ENCODE measurements at places on chromosomes 7 and 10. TPM values are rescaled to one million over a fixed set of nuclear protein-coding genes. Genes with fewer than 3 reads are reported as not detected.

CRCP gene
- polyA plus RNA-seq = 35.1 TPM

MIOS gene
- polyA plus RNA-seq = 39.5 TPM

PTPN20 gene
- 2.5 TPM for polyA plus RNA-seq

GSTO2 gene
- polyA plus RNA-seq = 24.8 TPM

NODAL gene
- 0.49 TPM for polyA plus RNA-seq

HELLS gene
- polyA plus RNA-seq = 43.9 TPM

All from right lung (tissue), 10 donors.